SK-N-SH (cell line): ENCODE measurements at places on chromosomes 6 and 20.
A peak's percentile ranks its signal among the peaks of the same experiment; 100 is the strongest.

DNA sequence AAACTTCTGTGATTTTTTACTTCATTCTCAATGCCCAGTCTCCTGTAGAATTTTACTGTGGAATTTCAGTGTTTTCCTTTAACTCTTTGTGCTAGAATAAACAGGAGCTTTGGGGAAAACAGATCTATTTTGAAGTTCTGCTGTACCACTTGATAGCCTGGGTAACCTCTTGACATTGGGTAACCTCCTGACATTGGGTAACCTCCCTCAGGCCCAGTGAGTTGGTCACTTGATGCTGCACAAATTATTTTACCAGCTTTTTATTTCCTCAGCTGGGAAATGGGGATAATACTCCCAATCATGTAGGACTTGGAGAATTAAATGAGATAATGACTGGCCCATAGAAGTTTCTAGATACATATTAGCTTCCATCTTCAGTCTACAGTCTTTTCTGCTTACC is 137.3 kb upstream of the TOP1 start:
- no peak for DNase-seq

DNA sequence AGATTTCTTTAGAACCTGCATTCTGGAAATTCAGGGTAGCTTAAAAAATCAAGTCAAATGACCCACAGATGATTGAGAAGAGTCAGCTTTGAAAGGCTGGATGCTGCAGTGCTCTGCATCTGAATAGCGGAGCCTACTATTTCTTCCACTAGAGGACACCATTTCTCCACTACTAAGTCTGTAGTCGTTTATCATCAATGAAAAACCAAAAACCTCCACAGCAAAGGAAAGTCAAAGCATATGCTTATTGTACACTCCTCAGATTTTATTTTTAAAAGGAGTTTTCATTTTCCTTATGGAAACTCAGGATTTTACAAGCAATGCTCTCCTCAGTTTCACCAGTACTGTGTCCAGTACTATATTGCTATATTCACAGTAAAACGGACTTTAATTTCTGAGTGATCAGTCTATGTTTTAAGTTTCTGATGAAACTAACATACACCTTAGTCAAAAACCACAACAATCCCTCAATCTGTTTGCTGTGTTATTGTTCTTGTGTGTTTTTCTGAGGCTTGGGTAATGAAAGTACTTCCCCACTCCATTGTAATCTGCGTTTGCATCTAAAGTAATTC is 50.5 kb upstream of the ENPP5 start:
- DNase-seq = no peak

DNA sequence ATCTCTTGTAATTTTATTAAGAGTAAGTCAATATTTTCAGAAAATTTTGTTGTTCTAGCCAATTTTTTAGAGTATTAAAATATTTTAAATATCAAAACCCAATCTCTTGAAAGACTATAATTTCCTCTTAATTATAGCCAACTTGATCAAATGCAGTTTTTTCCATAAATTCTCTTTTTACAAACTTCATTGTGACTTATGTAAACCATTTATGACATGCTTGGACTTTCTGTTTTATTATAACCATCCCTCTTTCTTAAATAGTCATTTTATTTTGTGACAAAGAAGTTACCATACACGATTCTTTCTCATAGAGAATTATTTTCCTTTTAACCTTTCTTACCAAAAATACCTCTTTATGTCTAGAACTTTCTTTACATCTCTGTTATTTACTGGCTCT is 1075.5 kb downstream of the KHDRBS2 start:
- DNase-seq = no peak

GRCh38 chr20:48703107-48703506 is 124.7 kb downstream of the PREX1 start:
- peak; percentile 64 for DNase-seq

DNA sequence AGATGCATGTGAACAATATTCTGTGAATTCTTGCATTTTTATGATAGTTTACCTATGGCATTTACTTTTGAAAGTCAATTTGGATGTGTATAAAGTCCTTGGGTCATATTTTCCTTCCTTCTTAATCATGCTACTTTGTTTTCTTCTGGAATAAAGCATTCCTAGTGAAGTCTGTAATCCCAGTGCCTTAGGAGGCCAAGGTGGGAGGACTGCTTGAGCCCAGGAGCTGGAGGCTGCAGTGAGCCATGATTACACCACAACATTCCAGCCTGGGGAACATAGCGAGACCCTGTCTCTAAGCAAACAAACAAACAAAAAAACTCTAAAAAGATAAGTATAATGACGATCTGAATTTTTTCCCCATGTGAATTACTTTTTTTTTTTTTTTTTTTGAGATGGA is 69.7 kb upstream of the SYNCRIP start:
- DNase-seq = no peak

DNA sequence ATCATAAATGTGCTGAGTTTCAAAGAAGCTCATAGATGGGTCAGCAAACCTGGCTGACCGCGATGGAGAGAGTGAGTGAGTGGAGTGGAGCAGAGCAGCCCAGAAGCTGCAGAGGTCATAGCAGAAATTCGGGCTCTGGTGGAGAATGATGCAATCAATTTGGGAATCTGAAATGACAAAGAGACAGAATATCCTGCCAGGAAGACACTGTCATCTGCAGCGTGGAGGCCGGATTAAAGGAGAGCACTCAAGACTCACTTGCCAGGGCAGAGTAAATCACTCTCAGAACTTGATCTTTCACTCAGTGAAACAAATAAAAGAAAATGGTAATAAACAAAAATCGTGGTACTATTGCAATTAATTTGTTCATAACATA is 109.6 kb upstream of the RREB1 start:
- DNase-seq = no peak

- no peak for DNase-seq
Observed at GRCh38 chr6:11056871-11057270, 12.8 kb upstream of the ELOVL2 start.

DNA sequence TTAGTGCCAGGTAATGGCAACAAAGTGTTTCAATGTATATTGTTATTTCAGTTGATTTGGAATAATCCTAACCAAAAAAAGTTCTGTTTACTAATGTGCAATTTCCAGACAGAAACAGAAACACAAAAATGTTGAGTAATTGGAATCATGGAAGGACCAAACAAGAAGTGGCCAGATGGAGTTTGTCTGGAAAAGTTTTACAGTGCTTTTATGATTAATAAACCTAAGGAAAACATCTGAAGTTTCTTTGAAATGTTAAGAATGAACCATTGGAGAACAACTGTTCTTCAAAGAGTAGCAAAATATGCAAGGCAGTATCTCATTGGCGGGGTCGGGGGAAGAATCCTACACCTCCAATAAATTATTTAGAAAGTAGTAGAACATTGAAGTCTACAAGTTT is 19.0 kb upstream of the FILIP1 start:
- DNase-seq = no peak
